ENCODE measurements at places on chromosomes 7 and 10.

DNA sequence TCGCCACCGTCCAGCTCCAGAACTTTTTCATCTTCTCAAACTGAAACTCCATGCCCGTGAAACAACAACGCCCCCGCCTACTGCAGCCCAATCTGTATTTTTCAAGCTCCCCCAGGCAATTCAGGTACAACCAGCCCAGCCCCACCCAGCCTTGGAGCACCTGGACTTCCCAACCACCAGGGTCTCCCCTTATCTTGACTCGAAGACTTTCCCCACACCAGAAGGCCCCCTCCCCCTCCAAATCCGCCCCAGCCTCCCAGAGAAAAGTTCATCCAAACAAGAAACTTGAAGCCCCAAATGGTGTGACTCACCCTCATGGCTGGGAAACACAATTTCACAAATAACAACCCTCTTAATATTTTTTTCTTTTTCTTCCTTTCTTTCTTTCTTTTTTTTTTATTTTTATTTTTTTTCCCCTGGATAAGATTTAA lies 10.6 kb downstream of the ZCCHC24 start:
- no peak for DNase-seq

GRCh38 chr7:116315293-116315692 lies 105.0 kb downstream of the TES start:
- no peak for DNase-seq

DNA sequence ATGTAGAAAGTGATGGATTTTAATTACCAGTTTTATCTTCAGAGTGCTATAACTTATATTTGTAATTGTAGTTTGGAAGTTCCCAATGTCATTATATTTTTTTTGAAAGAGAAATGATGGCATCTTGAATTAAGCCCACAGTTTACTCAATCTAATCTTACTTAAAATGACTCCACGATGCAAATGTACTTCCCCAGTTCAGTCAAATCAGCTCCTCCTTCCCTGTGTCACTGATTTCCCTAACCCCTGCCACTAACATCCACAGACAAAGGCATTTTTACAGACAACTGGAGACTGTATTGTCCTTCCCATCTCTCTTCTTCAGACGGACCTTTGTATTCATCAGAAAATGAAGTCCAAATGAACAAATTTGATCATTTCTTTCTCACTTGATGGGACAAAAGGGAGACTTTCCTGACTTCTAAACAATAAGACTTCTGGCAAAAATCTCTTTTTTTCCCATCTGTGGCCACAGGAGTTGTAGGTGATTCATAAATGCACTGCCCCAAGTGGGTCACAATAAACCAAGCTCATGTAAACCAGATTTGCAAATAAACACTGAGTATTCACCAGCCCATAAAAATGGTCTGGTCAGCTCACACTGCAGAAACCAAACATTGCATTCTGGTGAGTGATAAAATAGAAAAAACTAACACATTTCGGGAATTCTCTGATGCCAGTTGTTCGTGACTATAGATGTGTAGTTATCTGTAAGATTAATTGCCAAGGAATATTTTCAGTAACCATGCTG lies 162.9 kb downstream of the FANK1 start:
- DNase-seq, result no peak

DNA sequence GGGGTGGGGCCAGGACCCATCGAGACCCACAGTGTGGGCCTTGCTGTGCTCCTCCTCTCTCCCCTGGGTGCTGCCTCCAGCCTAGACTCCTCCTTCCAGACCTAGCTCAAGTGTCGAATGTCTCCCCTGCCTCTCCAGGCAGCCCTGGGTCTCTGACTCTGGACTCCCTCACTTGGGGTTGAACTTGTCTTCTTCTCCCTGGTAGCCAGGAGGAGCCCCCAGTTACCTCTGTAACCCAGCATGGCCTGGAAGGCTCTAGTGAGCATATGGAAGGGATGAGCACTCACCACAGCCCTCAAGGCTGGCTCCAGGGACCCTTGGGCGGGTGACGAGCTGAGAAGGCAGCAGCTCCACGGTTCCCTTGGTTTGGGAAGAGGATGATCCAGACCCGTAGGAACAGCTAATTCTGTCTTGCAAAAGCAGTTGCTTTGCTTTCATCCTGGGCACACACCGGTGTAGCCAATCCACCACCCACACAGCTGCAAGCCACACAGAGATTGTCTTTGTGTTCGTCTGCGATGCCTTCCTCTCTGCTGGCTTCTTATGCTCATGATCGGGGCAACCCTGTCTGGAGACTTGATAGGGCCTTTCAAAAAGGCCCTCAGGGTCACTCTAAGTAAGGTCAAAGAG lies 52.3 kb upstream of the ANTXRL start:
- no peak for DNase-seq

GRCh38 chr7:41428381-41428780 lies 274.5 kb downstream of the INHBA start:
- no peak for DNase-seq

- no peak for DNase-seq
Observed at GRCh38 chr10:42623929-42624328, 14.4 kb downstream of the ZNF33B start.

DNA sequence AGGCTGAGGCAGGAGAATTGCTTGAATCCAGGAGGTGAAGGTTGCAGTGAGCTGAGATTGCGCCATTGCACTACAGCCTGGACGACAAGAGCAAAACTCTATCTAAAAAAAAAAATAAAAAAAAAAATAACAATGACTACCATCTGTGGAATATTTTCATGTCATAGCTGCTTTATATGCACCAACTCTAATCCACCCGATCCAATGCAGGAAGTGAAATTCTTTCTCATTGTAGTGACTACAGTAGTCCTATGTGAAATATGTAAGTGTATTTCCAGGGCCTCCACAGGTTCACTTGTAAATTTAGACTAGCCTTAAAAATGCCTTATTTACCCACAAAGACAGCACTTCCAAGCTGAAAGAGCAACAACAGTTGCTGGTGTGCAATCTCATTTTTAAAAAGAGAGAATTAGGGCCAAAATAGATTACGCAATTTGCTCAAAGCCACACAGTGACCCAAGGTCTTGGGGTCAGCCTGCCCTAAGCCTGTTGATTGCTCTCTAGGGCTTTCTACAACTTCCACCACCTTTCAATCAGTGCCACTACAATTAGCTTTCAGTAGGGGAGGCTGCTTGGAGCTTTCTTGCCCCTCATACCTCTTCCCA lies 25.8 kb upstream of the EGFR start:
- no peak for DNase-seq

GRCh38 chr10:128642023-128642422 lies 515.8 kb upstream of the MKI67 start:
- no peak for DNase-seq

- no peak for DNase-seq
Observed at GRCh38 chr7:66083677-66084076, 8.1 kb downstream of the ASL start.

DNA sequence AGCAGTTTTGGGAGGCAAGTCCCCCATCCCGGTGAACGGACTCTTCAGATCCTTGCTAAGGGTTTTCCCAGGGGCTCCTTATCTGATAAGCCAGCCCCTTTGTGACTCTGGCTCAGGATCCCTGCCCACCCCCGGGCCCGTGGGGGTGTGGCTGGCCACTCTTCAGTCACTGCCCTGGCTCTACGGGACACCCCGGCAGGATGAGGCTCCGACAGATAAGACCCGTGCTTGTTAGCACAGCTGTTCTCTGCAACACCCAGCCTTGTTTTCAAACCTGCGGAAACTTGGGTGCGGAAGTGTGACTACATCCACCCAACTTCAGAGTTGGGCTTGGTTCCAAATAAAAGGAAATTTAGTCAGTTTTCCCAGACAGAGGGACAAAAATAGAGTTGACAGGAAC lies 66.7 kb upstream of the PODXL start:
- DNase-seq, result no peak

GRCh38 chr7:124724507-124725192 lies 40.9 kb downstream of the GPR37 start:
- no peak for DNase-seq

DNA sequence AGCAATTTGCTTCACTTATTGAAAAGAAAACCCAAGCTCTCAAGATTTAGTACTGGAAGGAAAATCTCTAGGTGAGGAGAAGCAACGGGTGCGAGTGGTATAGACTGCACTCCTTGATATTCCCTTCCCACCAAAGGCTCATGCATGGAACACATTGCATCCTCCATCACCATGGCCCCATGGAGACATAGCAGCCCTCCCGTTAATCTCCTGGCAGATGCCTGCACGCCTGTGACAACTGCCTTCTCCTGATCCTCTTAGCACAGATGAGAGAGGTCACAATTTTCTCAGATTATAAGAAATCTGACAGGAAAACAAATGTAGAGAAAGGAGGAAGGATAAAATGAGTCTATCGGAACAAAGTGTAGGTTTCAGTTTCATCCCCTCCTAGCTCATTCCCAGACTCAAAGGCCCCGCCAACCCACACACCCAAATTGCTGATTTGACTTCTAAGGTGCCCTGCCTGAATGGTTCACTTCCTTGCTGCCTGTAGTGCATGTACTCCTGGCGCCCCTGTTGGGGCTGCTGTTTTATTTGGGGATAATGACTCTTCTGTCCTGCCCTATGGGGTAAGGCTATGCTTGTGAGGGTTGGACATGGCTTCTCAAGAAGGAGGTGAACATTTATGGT lies 50.0 kb downstream of the PLXNA4 start:
- DNase-seq, result no peak

GRCh38 chr7:77450054-77450453 lies 33.9 kb upstream of the GSAP start:
- no peak for DNase-seq

DNA sequence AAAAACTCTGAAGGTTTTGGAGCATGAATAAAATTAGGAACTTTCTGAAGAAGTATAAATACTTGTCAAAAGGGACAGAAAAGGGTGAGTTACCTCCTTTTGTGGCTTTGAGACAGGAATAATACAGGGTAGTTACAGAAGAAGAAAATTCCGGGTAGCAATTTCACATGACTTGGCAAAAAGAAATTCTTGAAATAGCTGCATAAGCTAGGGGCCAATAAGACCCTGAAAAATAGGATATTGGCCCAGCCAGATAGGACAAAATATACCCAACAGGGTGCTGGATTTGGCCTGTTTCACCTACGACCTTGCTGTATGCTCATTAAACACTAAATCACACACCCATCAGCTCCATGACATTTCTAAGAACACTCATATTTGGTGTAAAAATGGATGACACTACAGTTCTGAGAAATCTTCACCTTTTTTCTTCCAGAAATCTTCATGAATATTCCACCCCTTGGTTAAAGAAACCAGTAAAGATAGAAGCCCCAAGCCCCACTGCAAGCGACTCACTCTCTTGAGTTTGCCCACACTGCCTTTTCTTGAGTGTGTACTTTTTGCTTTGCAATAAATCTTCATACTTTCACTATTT lies 362.7 kb downstream of the SEMA3D start:
- DNase-seq, result no peak

GRCh38 chr10:101135141-101136006 lies 4.3 kb downstream of the TLX1 start:
- no peak for DNase-seq

- DNase-seq, result no peak
Observed at GRCh38 chr10:11357439-11357838, 254.0 kb downstream of the USP6NL start.

DNA sequence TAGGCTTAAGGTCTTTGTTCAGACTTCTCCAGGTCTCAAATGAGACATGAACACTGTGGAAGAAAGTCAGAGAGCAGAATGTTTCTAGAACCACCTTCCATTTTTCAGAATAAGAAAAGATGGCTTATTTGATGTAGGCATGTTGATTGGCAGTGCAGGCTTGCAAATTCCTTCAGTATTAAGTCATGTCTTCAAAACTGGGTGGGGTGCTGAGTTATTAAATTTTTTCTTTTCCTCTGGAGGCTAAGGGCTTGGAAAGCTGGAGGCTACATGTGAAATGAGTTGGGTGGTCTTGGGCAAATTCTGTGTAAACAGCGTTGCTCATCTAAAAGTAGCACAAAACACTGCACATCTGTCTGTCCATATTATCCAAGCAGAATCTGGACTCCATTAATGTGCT lies 62.8 kb downstream of the PRTFDC1 start:
- no peak for DNase-seq

DNA sequence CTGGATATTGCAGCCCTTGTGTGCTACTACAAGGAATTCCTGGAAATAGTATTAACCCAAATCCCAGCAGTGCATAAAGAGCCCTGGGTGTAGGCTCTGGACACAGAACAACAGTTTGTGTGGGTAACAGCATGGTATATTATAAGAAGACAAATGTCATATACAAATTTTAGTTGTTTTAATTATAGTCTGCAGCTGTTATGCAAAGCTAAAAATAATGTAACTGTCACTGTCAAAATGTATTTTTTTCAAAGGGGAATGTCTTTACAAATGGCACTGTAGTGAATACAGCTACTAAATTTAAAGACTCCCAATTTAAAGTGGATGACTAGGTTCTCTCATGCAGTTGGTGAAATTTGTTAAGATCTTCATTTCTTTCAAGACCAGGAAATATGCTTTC lies 339.0 kb downstream of the GPR37 start:
- no peak for DNase-seq

GRCh38 chr7:141649137-141649864 lies 52.7 kb downstream of the DENND11 start:
- DNase-seq, result peak; percentile 22

DNA sequence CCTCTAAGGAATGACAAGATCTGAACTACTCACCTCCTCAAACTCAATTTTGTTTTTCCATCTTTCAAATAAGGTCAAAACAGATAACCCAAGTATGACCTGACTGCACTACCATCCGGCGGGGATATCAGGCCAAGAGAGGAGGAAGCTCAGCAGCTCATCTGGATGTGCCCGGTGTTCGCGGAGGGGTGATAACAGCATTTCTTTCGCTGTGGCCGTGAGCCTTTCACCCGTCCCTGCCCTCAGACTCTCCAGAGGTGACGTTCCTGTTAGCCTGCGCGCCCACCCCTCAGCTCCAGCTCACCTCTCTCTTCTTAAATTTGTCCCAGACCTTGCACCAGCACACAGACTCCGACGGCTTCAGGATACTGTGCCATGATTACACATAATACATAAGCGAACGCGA lies 526 bp downstream of the ZNF248 start:
- no peak for DNase-seq

GRCh38 chr10:84076047-84076388 lies 63.3 kb upstream of the GHITM start:
- DNase-seq, result no peak

GRCh38 chr7:41125343-41125742 lies 577.5 kb downstream of the INHBA start:
- DNase-seq, result no peak

GRCh38 chr7:2195400-2196246 lies 37.1 kb downstream of the MAD1L1 start:
- DNase-seq, result no peak

DNA sequence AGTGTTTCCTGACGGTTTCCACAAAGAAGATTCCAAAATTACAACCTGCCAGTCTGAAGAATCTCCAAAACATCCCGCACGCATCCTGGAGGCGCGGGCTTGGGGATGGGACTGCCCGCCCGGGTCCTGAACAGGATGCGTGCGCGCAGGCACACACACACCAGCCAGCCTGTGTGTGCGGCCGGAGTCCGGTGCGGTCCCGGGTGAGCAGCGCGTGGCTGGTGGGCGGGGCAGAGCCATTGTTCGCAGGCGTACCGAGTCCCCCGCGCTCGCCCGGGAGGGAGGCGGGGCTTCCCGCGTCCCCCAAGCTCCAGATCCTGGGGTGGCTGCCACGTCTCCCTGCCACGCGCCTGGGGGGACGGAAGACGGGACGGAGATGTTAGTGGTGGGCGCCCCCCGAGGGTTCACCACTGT lies 675 bp upstream of the SCD start:
- no peak for DNase-seq
